ENCODE measurements at places on chromosomes 13 and 19. TPM values are rescaled to one million over a fixed set of nuclear protein-coding genes. Genes with fewer than 3 reads are reported as not detected.

Gene SLC17A7
- total RNA-seq, result 0.29 TPM

Gene GIPR
- total RNA-seq, result 5.7 TPM

Gene SCEL
- total RNA-seq, result 53.0 TPM

Gene ZNF841
- 22.2 TPM for total RNA-seq

Gene TBXA2R
- 5.3 TPM for total RNA-seq

Gene ZNF497
- total RNA-seq, result 1.2 TPM

Gene WDR88
- total RNA-seq, result not detected

Gene GIPC3
- total RNA-seq, result 3.1 TPM

Gene KLF1
- not detected for total RNA-seq

Gene KIRREL2
- total RNA-seq, result 0.08 TPM

GRCh38 chr13:47598340-47598911 lies 402.6 kb downstream of the SUCLA2 start:
- H3K27me3 ChIP-seq, result no peaks in the 10 kb centered on the region
- no peak for DNase-seq
- no peaks in the 10 kb centered on the region for H3K4me1 ChIP-seq
- no peak overlapping the region for H3K4me3 ChIP-seq

DNA sequence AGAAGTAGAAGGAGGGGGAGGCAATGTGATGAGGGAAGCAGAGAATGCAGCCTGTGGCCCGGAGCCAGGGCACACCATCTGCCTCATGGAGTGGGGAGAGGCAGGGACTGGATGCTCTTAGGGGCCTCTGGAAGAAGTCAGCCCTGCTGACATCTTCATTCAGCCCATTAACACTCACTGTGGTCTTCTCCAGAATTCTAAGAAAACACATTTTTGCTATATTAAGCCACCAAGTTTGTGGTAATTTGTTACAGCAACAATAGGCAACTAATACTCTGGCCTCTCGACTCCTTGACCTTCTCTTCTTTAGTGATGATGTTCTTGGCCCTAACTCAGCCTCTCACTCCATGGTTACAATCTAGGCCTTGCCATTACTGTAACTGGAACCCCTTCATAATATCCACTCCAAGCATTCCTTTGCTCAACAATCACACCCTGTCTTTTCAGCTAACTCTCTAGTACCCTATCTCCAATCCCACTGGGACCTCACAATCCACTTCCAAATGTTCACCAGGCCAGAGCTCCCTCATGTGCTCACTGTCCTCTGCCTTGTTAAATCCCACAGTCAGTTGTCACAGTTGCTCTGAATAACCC lies 98.5 kb downstream of the MIPEP start:
- no peak for DNase-seq
- H3K4me3 ChIP-seq, result no peak overlapping the region
- no peaks in the 10 kb centered on the region for H3K36me3 ChIP-seq

DNA sequence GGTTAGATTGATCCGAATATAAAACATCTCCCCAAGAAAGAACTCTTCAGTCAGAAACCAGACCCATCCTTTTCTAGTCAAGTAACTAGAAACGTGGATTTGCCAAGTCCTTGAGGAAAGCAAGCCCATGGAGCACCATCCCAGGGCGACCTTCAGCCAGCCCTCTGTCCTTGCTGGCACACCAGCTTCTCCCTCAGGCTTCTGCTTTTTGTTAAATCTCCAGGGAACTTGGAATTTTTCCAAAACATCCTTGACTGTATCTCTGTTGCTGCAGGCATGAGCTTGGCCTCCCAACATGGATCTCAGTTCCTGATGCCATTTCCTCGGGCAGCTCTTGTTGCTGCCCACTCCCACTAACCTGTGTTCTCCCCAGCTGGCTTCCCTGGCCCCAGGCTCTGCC lies 27.1 kb upstream of the C1QTNF9 start:
- H3K4me1 ChIP-seq, result peaks cover 52% of the 10 kb centered on the region
- H3K27ac ChIP-seq, result no peak overlapping the region
- H3K4me3 ChIP-seq, result no peak overlapping the region
- peaks cover 51% of the 10 kb centered on the region for H3K36me3 ChIP-seq

DNA sequence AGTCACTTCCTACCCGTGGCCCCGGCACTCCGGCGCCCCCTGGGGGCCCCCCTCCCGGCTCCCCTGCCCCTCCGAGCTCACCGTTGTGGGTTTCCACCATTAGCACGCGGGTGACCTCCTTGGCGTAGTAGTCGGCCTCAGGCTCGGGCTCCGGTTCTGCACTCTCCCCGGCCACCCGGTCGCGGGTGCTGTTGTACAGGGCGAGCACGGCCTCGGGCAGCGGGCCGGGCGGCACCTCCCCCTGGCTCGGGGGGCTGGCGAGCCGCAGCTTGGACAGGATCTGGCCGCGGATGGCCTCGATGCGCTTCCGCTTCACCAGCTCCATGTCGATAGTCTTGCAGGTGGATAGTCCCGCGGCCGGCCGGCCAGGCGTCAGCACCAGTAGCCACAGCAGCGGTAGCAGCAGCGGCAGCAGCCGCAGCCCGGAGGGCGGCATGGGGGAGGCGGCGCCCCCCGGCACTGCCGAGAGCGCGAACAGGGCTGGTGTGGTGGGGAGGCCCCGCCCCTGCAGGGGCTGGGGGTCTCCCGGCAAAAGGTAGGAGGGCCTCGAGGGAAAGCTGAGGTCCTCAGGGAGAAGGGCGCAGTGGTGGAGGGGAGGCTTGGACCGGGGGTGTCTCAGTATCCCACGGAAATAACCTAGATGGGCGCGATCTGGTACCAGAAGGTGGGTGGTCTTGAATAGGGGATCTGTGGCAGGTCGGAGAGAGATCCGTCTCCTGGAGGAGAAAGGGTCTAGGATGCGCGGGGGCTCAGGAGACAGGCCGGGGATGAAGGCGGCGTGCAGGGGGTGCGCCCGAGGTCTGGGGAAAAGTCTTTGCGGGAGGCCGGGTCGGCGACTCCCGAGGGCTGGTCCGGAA lies 885 bp downstream of the TGFB1 start:
- no peaks in the 10 kb centered on the region for H3K27me3 ChIP-seq
- H3K4me1 ChIP-seq, result peaks cover 5% of the 10 kb centered on the region
- peak; percentile 77 for DNase-seq
- H3K27ac ChIP-seq, result peak overlapping the region; percentile 90
- H3K4me3 ChIP-seq, result peak overlapping the region; percentile 97

GRCh38 chr13:113816254-113816929 lies 47.5 kb downstream of the GAS6 start:
- H3K4me1 ChIP-seq, result peaks cover 16% of the 10 kb centered on the region
- no peaks in the 10 kb centered on the region for H3K27me3 ChIP-seq
- peaks cover 17% of the 10 kb centered on the region for H3K36me3 ChIP-seq

GRCh38 chr19:17998827-17999150 lies 9.2 kb upstream of the ARRDC2 start:
- H3K36me3 ChIP-seq, result no peaks in the 10 kb centered on the region
- no peak for DNase-seq

DNA sequence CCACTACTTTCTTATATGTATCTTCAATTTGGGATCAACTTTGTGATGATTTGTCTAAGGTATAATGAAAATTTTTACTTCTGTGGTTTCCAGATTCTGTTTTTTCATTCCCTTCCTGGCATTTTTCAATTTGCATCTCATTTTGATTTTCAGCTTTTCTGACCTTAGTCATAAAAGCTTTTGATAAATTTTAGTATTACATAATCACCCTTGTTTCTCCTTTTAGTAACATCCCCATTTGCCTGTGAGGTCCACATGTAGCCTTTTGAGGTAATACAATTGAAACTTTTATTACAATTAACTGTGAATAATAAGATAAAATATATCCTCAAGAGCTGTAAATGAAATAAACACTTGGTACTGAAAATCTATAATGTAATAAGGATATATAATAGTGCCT lies 31.2 kb downstream of the LACC1 start:
- peaks cover 8% of the 10 kb centered on the region for H3K4me1 ChIP-seq
- no peaks in the 10 kb centered on the region for H3K36me3 ChIP-seq

DNA sequence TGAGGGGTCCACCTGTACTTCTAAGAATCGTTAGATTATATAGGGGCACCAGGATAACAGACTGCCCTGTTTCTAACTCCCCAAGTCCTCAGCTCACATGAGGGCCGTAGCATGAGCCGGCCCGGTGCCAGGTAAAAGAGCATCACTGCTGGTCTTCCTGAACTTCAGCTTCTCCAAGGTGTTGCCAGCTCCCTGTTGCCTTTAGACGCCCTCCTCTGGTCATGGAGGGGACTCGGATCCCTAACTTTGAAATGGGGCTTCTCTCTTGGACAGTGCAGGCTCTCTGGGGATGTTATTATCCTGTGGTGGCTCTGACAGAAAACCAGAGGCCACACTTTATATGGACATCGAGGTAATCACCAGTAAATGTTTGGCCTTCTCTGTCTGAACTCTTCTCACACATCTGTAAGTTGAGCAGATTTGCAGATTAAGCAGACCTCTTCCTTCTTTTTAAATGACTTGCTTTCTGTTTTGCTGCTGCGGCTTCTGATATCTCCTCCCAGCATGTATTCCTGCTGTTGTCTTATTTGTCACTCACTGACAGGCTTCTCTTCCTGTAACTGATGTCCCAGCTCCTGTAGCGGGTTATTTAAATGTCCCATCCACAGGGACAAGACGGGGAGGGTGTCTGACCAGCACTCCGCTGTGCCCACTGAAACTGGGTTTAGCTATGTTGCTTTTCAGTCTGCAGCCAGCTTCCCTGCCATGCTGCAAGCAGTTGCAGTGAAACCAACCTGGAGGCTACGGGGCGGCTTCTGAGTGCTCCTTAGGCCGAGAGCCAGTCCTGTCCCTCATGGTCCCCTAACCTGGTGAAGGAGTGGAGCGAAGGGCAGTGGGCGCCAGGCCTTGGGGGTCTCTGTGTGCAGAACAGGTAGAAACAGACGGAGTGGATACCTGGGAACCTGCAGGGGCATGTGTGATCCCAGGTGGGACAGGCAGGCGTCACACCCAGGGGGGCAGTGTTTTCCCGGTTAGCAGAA lies 39.2 kb downstream of the TSSK6 start:
- peaks cover 9% of the 10 kb centered on the region for H3K4me1 ChIP-seq
- H3K27me3 ChIP-seq, result no peaks in the 10 kb centered on the region
- peaks cover 35% of the 10 kb centered on the region for H3K36me3 ChIP-seq

DNA sequence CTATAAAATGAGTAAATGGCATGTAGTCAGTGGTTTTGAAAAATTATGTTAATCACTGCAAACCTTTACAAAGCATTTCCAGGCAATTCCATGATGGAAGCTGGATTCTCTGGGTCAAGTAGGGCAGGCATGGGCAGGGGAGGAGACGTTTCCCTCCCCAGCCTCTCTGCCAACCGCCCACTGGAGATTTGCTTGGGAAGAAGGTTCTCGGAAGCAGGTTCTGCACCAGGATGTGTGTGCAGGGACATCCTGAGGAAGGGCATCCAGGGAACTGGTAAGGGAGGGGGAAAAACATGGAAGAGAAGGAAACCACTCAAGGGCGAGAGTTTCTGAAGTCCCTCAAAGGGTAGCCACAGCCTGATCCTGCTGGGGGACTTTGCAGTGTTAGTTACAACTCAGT lies 469.1 kb downstream of the TSHZ3 start:
- H3K27ac ChIP-seq, result no peak overlapping the region
- no peak overlapping the region for H3K4me3 ChIP-seq
- peaks cover 5% of the 10 kb centered on the region for H3K4me1 ChIP-seq
- no peaks in the 10 kb centered on the region for H3K27me3 ChIP-seq
- no peaks in the 10 kb centered on the region for H3K36me3 ChIP-seq

- peaks cover 88% of the 10 kb centered on the region for H3K4me1 ChIP-seq
- H3K4me3 ChIP-seq, result no peak overlapping the region
- H3K27me3 ChIP-seq, result no peaks in the 10 kb centered on the region
- peak overlapping the region; percentile 44 for H3K27ac ChIP-seq
Observed at GRCh38 chr19:38669552-38669951, 22.1 kb downstream of the ACTN4 start.

DNA sequence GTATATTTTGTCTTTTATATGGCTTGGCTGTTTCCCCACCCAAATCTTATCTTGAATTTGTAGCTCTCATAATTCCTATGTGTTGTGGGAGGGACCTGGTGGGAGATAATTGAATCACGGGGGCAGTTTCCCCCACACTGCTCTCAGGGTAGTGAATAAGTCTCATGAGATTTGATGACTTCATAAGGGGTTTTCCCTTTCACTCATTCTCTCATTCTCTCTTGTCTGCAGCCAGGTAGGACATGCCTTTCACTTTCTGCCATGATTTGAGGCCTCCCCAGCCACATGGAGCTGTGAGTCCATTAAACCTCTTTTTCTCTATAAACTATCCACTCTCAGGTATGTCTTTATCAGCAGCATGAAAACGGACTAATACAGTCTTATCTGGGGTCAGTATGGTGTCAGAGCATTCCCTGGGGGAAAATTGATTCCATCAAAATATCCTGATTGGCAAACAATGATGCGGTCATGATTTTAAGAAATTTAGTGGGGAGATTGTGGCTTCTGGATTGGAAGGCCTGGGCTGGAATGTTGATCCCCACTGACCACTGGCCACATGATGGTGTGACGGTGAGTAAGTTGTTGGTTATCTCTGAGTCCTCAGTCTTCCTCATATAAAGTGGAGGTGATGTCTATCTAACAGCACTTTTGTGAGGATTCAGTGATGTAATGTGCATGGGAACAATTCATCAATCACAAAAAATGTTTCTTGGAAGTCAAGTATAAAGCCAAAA lies 27.5 kb upstream of the ANKRD10 start:
- no peak for DNase-seq
- no peak overlapping the region for H3K4me3 ChIP-seq
- H3K27me3 ChIP-seq, result no peaks in the 10 kb centered on the region
- H3K4me1 ChIP-seq, result no peaks in the 10 kb centered on the region

- no peaks in the 10 kb centered on the region for H3K27me3 ChIP-seq
- H3K4me1 ChIP-seq, result peaks cover 14% of the 10 kb centered on the region
- H3K4me3 ChIP-seq, result no peak overlapping the region
- DNase-seq, result no peak
- H3K27ac ChIP-seq, result no peak overlapping the region
Observed at GRCh38 chr19:45578861-45579260, 5.7 kb downstream of the OPA3 start.

DNA sequence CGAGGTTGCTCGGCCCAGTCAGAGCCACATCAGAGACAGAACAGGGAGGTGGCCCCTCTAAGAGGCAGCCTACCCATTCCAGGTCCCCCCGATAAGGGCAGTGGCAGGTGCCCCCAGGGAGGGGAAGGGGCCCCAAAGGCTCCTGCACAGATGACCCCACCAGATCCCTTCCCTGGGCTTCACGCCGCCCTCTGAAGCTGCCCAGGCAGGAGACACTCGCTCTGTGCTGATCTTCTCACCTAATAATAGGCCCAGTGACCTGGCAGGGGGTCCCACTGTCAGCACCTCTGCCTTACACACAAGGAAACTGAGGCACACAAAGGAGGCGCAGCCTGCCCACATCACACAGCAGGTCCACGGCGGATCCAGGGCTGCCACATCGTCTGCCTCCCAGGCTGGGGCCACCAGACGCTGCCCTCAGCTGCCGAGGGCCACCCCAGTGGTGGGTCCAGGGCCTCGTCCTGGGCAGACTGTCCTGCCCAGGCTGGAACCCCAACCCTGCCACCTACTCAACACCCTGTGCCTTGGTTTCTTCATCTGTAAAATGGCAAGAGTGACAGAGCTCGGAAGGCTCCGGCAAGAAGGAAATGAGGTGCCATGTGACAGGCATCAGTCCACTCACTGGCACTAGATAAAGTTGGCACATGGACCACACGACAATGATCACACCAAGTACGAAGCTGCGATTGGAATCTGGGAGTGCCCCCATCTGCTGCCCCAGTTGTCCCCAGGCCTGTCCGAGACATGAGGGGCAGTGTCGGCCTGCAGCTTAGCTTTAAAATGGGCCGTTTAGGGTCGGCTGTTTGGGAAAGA lies 56.5 kb downstream of the KLF2 start:
- H3K27me3 ChIP-seq, result no peaks in the 10 kb centered on the region
- peaks cover 30% of the 10 kb centered on the region for H3K4me1 ChIP-seq
- peaks cover 49% of the 10 kb centered on the region for H3K36me3 ChIP-seq
